Naive thymus-derived CD8-positive, alpha-beta T cell (primary cell): ENCODE measurements at places on chromosomes 16 and 17.

DNA sequence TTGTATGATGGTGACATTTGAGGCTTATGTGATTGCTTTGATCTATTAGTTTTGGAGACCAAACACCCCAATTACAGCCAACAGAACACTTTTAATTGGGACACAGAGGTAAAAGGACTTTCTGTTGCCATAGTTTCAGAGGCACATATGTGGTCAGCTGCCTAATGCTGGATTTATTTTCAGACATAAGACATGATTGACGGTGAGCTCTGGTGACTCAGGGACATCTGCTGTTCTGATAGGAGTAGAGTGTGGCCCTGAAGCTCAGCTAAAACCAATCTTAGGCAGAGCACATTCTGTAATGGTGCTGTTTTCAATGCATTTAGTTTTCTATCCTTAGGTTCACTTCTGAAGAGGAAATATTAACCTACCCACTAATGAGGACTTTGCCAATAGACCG lies 247.1 kb downstream of the UTP18 start:
- no peak for DNase-seq

- no peak for DNase-seq
These were observed 191.0 kb downstream of the PRKCA start for GRCh38 chr17:66493283-66494019.

DNA sequence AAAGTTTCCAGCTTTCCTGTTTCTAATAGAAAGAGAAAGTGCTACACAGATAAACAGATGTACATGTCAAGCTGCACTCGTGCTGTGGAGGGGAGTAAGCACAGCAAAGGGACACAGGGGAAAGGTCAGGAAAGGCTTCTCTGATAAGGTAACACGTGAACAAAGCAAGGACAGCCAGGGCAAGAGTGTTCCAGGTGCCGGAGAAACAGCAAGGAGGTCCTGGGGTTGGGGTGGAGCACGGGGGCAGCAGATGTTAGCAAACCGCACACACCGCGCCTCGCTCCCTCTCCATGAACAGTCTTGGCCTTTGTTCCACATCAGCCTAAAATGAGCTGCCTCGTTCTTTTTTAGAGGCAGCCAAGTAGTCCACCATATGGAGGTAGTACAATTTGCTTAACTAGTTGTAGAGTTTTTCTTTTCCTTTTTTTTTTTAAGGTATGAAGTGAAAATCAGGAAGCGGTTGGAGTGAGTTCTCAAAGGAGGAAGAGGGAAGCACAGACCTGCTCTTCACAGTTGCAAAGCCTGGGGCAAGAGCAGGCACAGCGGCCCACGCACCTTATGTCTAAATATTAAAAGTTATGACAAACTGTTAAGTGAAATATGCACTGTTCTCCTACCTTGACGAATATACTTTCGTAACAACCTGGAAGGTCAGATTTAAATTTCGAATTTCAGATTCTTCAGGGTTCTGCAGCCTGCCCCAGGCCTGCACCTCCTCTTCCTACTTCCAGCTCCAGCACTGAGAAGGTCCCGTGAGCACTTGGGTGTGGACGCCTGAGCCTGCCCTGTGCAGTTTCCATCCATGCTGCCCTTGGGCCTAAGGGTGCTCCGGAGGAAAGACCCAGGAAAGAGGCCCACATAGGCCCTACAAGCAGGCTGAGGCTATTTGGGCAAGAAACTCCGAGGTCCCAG lies 41.5 kb upstream of the RPH3AL start:
- no peak for DNase-seq

GRCh38 chr17:9520649-9521048 lies 55.0 kb downstream of the STX8 start:
- DNase-seq, result no peak

DNA sequence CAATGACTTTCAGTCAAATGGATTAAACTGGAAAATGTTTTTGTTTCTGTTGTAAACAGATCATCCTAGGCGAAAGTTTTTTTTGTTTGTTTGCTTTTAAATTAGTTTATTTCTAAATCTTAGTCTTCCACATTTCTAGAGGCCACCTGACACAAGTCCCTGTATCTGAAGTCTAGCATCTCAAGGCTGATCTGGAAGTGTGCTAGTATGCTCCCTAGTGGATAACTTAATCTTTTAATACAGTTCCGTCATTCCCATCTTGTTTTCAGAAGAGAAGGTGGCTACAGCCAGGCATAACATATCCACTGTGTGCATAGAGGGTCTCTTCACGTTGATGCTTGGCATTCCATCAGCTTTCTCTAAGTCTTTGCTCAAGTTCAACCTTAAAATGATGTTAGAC lies 7.6 kb downstream of the IFT20 start:
- no peak for DNase-seq

DNA sequence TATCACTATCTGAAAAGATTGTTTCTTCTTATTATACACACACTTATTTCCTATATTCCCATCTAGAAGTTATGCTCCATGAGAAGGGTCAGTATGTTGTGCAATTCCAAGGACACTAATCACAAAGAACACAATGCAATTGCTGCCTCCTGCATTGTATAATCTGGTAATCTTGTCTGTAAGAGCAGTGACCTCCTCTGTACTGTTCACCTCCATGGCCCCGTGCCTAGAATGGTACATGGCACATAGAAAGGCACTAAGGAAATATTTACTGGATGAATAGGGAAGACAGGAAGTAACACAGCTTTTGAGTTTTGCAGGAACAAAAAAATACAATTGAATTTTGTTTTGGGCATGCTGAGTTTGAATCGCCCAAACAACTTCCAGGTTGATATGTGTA lies 214.6 kb upstream of the SALL1 start:
- DNase-seq, result no peak

DNA sequence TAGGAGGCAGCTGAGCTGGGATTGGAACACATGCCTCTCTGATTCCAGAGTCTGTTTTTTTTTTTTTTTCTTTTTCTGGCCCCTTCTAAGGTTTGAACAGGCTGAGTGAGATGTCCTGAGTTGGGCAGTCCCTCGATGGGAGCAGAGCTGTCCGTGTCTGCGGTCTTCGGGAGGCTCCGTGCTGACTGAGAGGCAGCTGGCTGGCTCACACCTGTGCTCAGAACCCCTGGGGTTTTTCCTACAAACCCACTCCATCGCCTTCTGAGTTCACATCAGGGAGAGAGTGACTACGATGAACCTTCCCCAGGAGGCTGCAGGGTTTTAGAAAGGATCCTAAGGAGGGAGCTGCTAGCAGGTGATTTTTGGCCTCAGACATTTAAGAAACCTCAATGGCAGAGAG lies 92.5 kb downstream of the IRF8 start:
- no peak for DNase-seq

DNA sequence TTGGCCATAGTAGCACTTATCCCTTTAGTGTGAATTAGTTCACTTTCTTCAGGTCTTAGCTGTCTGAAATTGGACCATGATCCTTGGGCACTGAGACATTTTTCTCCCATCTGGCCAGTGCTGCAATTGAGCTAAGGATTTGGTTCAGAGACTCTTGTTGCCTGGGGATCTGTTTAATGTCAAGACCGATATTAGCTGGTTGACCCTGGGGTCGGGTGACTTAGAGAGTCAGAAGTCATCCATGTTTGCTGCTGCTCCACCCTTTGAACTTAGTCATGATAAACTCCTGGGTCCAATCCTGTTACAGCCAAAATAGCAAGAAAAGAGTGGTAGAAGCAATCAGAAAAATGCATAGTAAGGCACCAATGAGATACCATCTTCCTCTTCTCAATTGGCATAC lies 45.8 kb upstream of the TOX3 start:
- DNase-seq, result no peak
